A673 (cell line): ENCODE measurements at places on chromosomes 7 and 10. TPM values are rescaled to one million over a fixed set of nuclear protein-coding genes. Genes with fewer than 3 reads are reported as not detected.

- peak overlapping the region; percentile 60 for H3K27ac ChIP-seq
- no peaks in the 10 kb centered on the region for H3K27me3 ChIP-seq
- H3K36me3 ChIP-seq, result peaks cover 93% of the 10 kb centered on the region
- H3K4me1 ChIP-seq, result peaks cover 97% of the 10 kb centered on the region
- H3K4me3 ChIP-seq, result no peak overlapping the region
Measured at GRCh38 chr7:116552602-116553001, 27.8 kb downstream of the CAV1 start.

- H3K36me3 ChIP-seq, result no peaks in the 10 kb centered on the region
- H3K27me3 ChIP-seq, result no peaks in the 10 kb centered on the region
- no peak overlapping the region for H3K4me3 ChIP-seq
- no peak overlapping the region for H3K27ac ChIP-seq
- no peak for DNase-seq
Measured at GRCh38 chr10:79493806-79494205, 18.5 kb upstream of the EIF5AL1 start.

Gene TACR2
- total RNA-seq, result 0.17 and 0.21 TPM in 2 replicates

DNA sequence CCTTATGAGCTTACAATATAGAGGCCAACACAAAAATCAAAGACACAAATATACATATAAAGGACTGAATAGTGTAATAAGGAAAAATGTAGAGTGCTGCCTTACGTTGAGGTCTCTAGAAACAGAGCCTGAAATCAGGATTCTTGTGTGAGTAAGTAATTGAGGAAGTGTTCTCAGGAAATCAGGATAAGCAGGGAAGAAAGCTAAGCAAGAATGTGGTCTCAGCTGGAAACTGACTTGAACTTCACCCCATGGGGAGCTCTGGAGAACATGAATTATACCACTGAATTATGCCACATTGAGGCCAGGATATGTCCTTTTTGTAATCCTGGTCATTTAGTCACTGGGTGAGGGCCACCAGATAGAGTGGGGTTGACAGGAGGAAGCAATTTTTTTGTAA is 191.9 kb downstream of the ETV1 start:
- no peak overlapping the region for H3K27ac ChIP-seq
- no peaks in the 10 kb centered on the region for H3K36me3 ChIP-seq
- H3K4me3 ChIP-seq, result no peak overlapping the region
- H3K27me3 ChIP-seq, result no peaks in the 10 kb centered on the region
- H3K4me1 ChIP-seq, result peaks cover 5% of the 10 kb centered on the region

DNA sequence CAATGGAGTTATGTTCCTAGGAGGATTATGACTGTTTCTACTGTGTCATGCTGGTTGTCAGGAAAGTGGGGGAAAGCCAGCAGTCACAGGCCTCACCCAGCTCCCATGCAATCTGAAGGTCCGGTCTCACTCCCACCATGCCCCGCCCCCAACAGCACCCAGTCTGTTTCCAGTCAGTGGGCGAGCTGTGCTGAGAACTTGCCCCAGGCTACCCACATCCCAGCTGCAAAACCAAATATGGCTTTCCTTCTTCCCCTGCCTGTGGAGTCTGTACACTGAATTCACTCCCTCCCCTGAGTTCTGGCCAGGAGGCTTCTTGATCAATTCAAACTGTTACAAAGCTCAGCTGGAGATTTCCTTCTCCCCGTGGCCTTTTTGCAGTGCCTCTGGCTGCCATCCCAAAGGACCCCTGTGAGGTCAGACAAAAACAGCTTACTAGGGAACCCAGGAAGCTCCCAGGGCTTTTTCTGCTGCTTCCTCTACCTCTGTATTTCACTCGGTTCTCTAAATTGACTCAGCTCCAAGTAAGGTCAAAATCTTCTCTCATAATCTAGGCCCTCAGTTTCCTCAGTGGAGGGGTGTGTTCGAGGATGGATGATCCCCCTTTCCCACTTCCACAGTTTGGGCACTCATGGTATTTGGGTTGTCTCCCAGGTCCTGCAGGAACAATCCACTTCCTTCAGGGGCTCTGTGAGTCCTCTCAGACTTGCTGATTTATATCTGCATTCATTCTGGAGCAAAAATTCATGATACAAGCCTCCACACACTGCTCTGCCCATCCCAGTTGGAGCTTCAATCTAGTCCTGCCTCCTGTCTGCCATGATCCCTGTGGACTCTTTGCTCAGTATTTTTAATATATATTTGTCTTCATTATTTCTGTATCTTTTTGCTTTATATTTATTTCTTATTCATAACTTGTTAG is 205.5 kb downstream of the SEMA3D start:
- peak overlapping the region; percentile 82 for H3K27ac ChIP-seq
- DNase-seq, result peak; percentile 96
- H3K27me3 ChIP-seq, result no peaks in the 10 kb centered on the region
- peaks cover 17% of the 10 kb centered on the region for H3K4me1 ChIP-seq
- H3K36me3 ChIP-seq, result no peaks in the 10 kb centered on the region
- no peak overlapping the region for H3K4me3 ChIP-seq

Gene RELN
- total RNA-seq, result not detected in 2 replicates

Gene ACTR3C
- total RNA-seq, result 4.5 TPM in 2 replicates

Gene SORBS1
- 0.52 and 0.56 TPM in 2 replicates for total RNA-seq

Gene GDF10
- total RNA-seq, result 0.45 and 0.52 TPM in 2 replicates

Gene FXYD4
- total RNA-seq, result not detected in 2 replicates

DNA sequence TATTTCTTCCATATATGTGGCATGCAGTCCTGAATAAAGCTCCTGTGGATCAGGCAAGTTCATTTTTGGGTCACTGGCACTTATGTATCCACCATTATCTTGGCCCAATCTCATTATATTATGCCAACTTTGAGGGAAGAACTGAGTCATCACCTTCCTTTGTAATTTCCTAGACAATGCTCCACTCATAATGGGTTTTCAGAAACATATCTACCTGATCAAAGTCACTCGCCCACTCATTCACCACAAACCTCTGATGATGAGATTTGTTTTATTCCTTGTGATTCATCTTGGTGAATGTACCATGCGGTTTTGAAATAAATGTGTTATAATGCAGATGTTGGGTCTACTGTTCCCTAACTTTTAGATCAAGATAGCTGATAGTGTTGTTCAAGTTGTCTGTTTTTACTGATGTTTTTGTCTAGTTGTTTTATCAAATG is 525.8 kb downstream of the KIF20B start:
- no peaks in the 10 kb centered on the region for H3K27me3 ChIP-seq
- no peaks in the 10 kb centered on the region for H3K4me1 ChIP-seq
- no peak overlapping the region for H3K4me3 ChIP-seq
- no peak overlapping the region for H3K27ac ChIP-seq

Gene CCDC172
- total RNA-seq, result not detected in 2 replicates

DNA sequence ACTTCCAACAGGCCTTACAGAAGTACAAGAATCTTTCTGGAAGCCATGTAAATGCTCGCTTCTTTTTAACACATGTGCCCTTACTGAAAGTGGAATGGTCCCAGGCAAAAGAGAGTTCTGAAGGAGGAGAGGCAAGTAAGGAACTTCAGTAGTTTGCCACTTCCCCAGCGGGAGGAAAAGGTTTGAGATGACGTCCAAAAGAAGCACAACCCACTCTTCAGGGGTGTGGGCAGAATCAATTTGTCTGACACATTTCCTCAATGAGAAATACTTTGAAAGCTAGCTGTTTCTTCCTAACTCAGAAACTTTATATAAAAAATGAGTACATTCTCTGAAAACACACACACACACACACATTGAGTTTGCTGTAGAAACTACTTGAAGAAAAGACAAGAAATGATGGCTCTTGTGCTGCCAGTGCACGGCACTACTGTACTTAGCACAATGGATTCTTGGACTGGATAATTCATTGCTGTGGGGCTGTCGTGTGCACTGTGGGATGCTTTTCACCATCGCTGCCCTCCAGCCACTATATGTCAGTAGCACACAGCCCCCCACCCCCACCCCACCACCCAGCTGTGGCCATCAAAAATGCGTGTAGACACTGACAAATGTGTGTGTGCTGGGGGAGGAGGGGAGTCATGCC is 183.0 kb downstream of the SRPK2 start:
- H3K4me3 ChIP-seq, result no peak overlapping the region
- no peak for DNase-seq
- H3K27me3 ChIP-seq, result no peaks in the 10 kb centered on the region
- H3K27ac ChIP-seq, result no peak overlapping the region

Gene LGI1
- total RNA-seq, result not detected in 2 replicates

GRCh38 chr7:137501562-137501961 is 158.0 kb upstream of the PTN start:
- no peak overlapping the region for H3K27ac ChIP-seq
- no peaks in the 10 kb centered on the region for H3K27me3 ChIP-seq
- no peak for DNase-seq
- no peaks in the 10 kb centered on the region for H3K4me1 ChIP-seq
- H3K4me3 ChIP-seq, result no peak overlapping the region

Gene DLX5
- total RNA-seq, result 69.6 and 82.1 TPM in 2 replicates

DNA sequence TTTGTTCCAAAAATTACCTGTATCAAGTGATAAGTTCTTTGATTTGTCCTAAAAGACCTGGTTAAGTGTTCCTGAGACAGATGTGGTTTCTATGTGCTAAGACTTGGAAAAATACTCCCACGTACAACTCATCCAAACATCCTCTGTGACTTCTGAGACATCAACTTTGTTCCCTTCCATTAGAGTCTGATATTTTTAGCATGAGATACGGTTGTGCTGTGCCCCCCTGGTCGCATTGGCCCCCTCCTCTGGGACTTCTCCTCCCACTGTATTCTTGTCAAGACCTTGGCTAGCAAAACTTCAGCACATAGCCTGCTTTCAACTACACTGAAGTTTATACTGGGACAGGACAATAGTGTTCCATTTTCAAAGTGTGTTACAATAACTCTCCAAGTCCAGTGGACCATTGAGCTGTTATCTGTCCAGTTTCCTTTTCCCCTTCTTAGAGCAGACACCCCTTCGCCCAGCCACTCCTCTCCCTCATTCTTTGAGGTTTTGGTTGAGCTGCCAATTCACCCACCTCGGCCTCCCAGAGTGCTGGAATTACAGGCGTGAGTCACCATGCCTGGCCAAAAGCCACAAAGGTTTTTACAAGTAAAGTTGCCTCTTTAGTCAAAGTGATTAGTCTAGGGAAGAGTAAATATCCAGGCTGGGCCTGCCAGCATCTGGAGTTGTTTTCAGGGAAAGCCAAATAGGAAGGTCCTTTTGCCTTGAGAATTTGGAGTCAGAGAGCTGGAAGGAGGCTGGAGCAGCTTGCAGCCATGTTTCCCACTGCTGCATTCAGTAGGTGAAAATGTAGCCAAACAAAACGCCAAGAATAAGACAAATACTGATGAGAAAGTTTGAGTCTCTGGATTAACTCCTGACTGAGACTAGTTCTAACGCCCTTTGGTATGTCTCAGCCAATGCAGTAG is 17.8 kb upstream of the PDLIM1 start:
- H3K27me3 ChIP-seq, result no peaks in the 10 kb centered on the region
- no peaks in the 10 kb centered on the region for H3K36me3 ChIP-seq
- H3K27ac ChIP-seq, result no peak overlapping the region
- H3K4me3 ChIP-seq, result no peak overlapping the region

Gene GDF2
- total RNA-seq, result not detected in 2 replicates

DNA sequence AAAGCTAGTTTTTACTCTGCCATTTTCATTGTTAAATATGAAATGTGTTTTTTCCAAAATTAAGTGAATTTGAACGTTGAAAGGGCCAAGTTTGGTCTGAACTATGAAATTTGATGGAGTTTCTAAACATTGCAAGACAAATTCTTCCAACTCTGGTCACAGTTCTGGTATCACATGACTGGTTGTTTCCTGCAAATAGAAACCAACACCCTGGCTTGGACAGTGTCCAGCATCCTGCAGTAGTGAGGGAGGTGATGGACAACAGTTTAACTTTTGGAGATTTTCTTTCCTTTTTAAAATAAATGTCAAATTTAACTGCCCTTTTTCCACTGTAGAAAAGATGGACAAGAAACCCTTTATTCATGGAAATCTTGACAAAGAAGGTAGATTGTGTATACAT is 54.8 kb upstream of the AGBL3 start:
- DNase-seq, result no peak
- no peaks in the 10 kb centered on the region for H3K27me3 ChIP-seq
- peaks cover 4% of the 10 kb centered on the region for H3K36me3 ChIP-seq
- no peak overlapping the region for H3K4me3 ChIP-seq

- DNase-seq, result no peak
- H3K4me3 ChIP-seq, result no peak overlapping the region
- no peaks in the 10 kb centered on the region for H3K4me1 ChIP-seq
- peaks cover 46% of the 10 kb centered on the region for H3K27me3 ChIP-seq
- H3K36me3 ChIP-seq, result no peaks in the 10 kb centered on the region
- H3K27ac ChIP-seq, result no peak overlapping the region
Measured at GRCh38 chr10:4568731-4569130, 257.3 kb upstream of the AKR1E2 start.

DNA sequence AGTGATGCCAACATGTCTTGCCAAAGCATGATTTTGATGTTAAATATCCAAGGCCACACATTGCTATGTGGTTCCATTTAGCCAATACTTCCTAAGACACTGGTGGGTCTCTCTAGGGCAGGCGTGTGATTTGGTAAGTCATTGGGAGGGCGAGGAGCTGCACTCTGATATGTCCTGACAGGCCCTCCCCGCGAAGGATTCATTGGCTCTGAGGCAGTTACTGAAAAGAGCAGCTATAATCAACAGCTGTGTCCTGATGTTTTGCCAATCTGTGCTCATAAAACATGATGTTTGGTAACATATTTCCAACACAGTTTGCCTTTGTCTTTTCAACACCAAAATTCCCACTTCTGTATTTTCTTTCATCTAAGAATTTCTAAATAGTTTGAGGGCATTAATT is 646.7 kb downstream of the PARD3 start:
- H3K36me3 ChIP-seq, result no peaks in the 10 kb centered on the region
- H3K27ac ChIP-seq, result no peak overlapping the region
- H3K4me3 ChIP-seq, result no peak overlapping the region
- peaks cover 10% of the 10 kb centered on the region for H3K4me1 ChIP-seq

DNA sequence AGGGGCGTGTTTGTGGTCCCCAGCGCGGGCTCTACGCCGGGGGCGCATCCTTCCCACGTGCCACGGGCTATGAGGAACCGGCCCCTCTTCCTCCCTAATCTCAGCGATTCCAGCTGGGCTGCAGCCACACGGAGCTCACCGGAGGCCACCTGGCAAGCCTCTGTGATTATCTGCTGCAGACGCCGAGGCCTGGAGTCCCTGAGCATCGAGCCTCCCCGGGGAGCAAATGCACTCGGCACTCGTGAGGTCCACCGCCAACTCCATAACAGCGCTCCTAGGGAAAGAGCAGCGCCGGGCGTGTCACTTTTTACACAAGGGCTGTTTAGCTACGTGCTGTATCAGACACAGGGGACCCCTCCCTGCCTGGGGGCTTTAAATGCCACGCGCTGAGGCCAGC is 101.2 kb downstream of the DYNC2I1 start:
- H3K27ac ChIP-seq, result no peak overlapping the region
- H3K27me3 ChIP-seq, result no peaks in the 10 kb centered on the region
- DNase-seq, result no peak
- no peaks in the 10 kb centered on the region for H3K36me3 ChIP-seq
- no peaks in the 10 kb centered on the region for H3K4me1 ChIP-seq
- no peak overlapping the region for H3K4me3 ChIP-seq

- no peak overlapping the region for H3K4me3 ChIP-seq
- no peaks in the 10 kb centered on the region for H3K27me3 ChIP-seq
- no peak overlapping the region for H3K27ac ChIP-seq
- no peaks in the 10 kb centered on the region for H3K4me1 ChIP-seq
Measured at GRCh38 chr10:7314170-7314569, 96.7 kb downstream of the SFMBT2 start.

Gene TMEM26
- total RNA-seq, result not detected in 2 replicates

GRCh38 chr7:53238021-53238605 is 202.7 kb downstream of the POM121L12 start:
- H3K27ac ChIP-seq, result no peak overlapping the region
- no peaks in the 10 kb centered on the region for H3K4me1 ChIP-seq
- DNase-seq, result no peak
- no peak overlapping the region for H3K4me3 ChIP-seq
- no peaks in the 10 kb centered on the region for H3K36me3 ChIP-seq
- H3K27me3 ChIP-seq, result no peaks in the 10 kb centered on the region

Gene FFAR4
- total RNA-seq, result not detected in 2 replicates

Gene DNAJC12
- 147 and 182 TPM in 2 replicates for total RNA-seq

Gene PPP1R3A
- not detected in 2 replicates for total RNA-seq
